EL (cell line): ENCODE measurements at places on chromosomes 5 and 9.

DNA sequence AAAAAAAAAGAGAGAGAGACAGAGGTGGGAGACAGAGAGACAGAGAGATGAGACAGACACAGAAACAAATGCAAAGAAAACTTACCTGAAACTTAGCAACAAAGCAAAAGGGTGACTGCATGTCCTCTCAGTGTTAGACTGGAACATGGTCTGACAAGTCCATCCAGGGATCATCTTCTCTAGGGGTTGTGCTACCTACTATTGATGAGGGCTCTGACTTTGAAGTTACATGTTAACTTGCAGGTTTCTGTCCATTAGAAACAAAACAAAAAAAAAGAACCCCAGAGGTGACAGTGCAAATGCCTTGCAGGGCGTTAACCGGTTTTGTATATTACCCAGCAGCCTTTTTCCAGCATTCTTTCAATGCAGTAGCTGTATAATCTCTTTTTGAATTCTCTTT lies 13.6 kb upstream of the SPARC start:
- DNase-seq = no peak

DNA sequence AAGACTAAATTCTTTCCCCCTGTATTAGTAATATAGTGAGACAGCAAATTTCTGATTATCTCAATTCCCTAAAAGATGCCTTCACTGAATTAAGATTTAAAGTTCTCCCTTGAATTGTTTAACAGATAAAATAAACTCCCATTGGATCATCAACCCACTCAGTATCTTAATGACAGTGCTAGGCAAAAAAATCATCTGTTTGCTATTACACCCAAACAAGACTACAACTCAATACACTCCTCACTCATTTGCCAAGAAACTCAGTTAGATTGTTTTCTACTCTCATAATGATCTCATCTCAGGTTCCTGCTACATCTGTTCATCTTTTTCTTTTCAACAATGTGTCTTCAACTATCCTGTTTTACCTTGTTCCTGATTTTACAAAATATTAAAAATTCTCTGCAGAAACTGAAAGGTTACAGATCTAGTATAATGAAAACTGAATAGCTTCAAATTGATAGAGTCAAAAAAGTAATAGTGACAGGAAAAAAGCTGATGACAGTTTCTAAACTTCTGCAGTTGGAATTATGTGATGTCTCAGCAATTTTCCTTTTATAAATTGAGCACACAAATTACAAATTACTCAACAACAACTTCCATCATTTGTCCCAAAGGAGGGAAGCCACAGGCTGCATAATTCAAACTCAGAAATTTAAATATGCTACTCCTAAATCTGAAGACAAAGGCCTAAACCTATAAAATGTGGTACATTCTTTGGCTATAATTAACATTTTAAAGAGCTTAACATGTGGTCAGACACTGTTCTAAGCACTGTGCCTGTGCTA lies 39.4 kb downstream of the HOMER1 start:
- DNase-seq = no peak

DNA sequence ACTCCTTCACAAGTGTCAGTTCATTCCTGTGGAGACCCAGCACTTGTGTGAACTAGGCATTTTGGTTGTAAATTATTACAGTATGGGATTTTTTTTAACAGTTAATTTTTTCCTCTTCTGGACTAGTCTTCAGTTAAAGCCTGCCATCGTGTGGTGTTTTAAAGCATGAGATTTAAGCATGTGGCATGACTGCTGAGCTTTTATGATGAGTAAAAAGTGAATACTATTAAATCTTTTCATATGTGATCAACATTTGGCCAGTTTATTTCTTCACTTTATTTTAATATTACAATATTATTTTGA lies 25.0 kb downstream of the LMNB1 start:
- DNase-seq = peak; percentile 38

DNA sequence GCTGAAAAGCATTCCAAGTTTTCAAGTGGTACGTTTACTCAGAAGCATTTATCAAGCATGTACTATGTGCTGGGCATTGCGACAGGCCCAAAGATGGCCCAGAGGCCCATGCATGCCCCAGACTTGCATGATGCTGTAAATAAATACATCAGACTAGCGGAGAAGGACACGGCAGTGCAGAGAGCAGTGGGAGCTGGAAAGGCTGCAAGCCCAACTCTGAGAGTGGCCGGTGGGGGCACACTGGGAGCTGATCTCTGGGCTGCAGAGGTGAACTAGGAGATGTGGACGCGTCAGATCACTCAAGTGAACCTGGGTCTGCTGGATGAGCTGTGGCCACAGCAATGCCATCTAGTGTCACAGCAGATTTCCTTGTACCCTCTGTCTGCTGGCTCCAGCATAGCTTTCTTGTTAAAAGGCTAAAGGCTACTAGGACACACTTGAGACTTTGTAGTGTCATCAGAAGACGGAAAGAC lies 246.9 kb downstream of the FANCC start:
- DNase-seq = no peak
